ENCODE measurements at places on chromosomes 6 and 20.
A peak's percentile ranks its signal among the peaks of the same experiment; 100 is the strongest.

DNA sequence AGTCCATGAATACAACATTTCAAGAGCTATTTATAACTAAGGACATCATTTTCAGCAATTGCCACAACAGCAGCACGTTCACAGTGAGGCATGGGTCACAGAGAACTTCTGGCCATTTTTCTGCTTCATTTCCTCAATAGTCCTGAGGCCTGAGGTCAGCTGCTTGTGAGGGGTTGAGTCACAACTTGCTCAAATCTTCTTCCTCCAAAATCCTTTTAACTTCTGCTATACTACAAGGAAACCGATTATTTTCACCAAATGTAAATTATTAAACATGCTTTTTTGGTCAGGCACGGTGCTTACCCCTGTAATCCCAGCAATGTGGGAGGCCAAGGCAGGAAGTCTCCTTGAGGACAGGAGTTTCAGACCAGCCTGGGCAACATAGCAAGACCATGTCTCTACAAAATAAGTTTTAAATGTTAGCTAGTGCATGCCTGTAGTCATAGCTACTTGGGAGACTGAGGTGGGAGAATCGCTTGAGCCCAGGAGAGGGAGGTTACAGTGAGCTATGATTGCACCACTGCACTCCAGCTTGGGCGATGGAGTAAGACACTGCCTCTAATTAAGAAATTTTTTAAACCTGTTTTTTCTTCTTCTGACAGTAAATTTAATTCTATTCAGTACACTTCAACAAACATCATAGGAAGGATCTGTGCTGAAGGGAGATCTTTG, 11.1 kb upstream of the SLC16A10 start:
- no peak for DNase-seq

- no peak for DNase-seq
Measured at GRCh38 chr6:163818719-163819118, 404.2 kb downstream of the QKI start.

DNA sequence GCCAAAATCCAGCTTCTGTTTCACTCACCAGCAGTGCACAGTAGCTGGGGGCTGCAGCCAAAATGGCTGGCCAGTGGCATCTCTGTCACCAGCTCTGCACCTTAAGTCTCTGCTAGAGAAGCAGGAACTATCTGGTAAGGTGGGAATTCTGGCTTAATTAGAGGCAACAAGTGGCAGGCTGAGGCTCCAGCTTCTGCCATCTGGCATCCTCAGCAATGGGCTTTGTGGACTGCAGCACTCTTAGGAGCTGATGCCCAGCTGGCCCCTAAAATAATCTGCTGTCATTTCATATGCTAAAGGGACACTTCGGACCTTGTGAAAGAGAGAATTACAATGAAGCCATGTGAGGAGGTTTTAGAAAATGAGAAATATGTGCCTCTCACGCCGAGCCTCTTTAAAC, 4.6 kb upstream of the CLDN20 start:
- DNase-seq: no peak

GRCh38 chr6:98539741-98540140, 294.6 kb upstream of the POU3F2 start:
- no peak for DNase-seq

- DNase-seq: no peak
Measured at GRCh38 chr6:113645576-113645970, 211.6 kb upstream of the MARCKS start.

GRCh38 chr20:62570897-62571668, 71.2 kb upstream of the SLCO4A1 start:
- no peak for DNase-seq

- DNase-seq: no peak
Measured at GRCh38 chr20:24620937-24621519, 151.6 kb downstream of the SYNDIG1 start.

DNA sequence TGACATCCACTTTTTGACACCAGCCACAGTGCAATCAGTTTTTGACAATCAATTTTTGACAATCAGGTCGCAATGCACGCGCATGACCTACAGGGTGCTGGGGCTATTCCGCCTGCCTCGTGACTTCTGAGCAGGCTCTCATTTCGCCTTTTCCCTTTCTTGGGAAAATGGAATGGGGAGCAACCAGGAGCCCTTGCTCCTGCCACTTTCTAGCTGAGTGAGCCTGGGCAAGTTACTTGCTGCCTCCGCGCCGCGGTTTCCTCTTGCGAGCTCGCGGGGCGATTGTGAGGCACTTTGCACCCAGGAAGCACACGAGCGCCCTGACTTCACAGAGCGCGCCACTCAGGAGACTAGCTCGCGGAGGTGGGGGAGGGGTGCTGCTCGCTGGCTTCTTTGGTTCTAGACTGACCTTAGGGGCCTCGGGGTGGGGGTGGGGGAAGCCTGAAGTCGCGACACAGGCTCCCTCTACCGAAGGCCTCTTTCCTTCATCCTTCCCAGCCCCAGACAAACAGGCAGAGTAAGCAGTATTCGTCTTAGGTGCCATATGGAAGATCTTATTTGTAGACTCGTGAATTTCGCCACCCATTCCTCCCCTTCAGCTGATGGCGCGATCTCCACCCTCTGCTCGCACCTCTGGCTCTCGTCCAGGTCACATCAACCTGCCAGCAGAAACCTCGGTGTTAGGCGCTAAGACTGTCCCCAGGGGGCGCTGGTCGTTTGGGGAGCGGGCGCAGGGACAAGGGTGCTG, 4.6 kb downstream of the TP53TG5 start:
- peak; percentile 88 for DNase-seq

DNA sequence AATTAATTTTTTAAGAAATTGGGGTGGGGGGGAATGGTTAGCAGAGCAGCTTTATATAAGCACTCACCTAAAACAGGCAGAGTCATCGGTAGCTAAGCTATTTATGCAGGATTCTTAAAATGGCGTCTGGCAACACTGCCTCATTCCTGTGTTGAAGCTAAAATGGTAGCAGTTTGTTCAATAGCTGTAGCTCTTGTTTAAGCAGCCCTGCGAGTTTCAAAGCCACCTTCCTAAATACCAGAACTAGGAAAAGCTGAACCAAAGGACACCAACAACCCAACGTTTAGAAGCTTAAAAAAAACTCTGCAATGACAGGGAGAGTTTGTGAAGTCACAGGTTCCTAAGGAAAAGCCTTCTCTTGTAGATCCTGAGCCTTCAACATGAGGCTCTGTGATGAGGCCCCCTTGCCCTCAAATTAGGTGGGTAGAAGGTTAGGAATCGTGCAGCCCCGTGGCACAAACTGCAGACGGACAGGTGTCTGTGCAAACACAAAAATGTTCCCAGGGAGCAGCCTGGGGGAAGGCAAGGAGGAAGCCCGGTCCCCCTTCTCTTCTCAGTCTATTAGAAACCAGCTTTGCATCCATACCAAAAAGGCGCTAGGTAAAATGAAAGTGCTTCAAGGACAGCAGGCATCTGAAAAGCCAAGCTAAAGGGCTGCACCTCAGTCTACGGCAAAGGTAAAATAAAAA, 4.7 kb downstream of the ZMYND8 start:
- DNase-seq: no peak

GRCh38 chr6:8382434-8382833, 52.9 kb downstream of the SLC35B3 start:
- no peak for DNase-seq

GRCh38 chr20:51899674-51900073, 97.4 kb upstream of the SALL4 start:
- no peak for DNase-seq

GRCh38 chr6:158894193-158894592, 75.0 kb upstream of the EZR start:
- peak; percentile 42 for DNase-seq

- DNase-seq: peak; percentile 38
Measured at GRCh38 chr6:31400467-31401289, 2.7 kb upstream of the MICA start.

DNA sequence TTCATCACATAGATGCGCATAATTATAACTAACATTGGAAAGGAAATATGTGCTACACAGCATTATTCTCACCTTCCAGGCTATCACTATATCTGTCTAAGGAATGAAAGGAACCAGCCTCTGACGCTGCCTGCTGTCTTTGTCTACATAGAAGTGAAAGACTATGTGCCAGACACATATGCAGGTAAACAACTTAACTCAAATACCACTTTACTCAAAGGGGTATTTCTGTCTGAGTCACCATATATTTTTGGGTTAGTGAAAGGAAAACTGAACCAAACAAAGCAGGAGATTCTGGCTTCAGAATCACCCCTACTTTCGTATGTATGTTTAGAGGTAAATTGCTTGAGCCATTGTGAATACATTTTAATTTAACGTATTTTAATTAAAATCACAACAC, 328.6 kb upstream of the PLCB4 start:
- no peak for DNase-seq

GRCh38 chr20:4011226-4011975, 4.0 kb downstream of the RNF24 start:
- no peak for DNase-seq

GRCh38 chr20:21303872-21304586, 898 bp downstream of the XRN2 start:
- DNase-seq: no peak

- DNase-seq: no peak
Measured at GRCh38 chr6:83096791-83097190, 29.3 kb downstream of the DOP1A start.

GRCh38 chr6:2028457-2029038, 216.9 kb downstream of the GMDS start:
- DNase-seq: no peak

DNA sequence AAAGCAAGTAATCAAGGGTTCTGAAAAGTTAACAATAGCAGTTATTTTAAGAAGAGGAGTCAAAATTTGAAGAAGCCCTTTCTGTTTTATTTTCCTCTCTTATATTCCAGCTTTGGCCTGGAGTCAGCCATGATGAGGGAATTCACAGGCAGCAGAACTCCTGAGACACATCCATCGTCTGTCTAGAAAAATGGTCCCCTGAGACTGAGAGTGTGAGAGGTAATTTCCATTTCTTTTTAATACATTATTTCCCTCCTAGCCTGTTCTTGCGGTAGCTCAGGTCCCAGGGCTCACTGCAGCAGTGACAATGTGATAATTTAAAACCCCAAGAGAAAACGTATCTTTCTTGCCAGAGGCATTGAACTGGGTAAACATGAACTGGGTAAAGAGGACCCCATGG, 296.0 kb downstream of the SMOC2 start:
- no peak for DNase-seq

DNA sequence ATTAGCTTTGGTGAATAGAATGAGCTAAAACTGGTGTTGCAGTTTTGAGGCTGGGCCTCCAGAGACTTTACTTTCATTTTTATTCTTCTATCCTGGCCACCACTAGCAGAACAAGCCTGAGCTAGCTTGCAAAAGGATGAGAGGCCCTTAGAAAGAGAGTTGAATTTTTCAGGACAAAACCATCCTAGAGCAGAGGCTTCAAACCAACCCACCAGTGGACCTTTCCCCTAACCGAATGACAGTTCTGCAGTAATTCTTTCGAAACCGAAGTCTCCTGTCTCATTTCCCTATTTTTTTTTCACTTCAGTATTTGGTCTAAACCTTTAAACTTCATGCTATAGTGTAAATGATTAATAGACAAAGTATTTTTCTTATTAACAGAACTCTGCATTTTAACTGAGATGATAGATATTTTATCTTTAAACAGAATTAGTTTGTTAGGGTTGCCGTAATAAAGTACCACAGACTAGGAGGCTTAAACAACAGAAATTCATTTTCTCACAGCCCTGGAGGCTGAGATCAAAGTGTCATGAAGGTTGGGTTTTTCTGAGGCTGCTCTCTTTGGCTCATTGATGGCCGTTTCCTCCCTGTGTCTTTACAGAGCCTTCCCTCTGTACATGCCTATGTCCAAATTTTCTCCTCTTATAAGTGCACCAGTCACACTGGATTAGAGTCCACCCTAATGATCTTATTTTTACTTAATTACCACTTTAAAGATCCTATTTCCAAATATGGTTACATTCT, 80.6 kb upstream of the PAK5 start:
- DNase-seq: no peak

- no peak for DNase-seq
Measured at GRCh38 chr20:25274481-25274880, 26.6 kb downstream of the PYGB start.

DNA sequence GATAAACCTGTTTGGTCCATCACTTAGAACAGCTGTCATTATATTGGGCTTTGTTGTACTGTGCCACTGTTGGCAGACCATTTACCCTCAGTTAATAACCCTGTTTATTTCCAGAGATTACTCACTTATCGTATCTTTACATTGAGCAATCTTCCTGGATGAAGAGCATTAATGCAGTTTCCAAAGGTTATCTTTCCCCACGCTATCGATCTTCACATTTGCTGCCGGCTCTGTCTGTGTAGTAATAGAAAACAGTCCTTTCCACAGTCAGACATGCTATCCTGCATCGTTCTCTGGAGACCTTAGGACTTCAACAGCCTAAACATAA, 27.4 kb downstream of the GHRH start:
- DNase-seq: no peak

Data from NCI-H460 (cell line).